ENCODE measurements at places on chromosomes 3 and 15. TPM values are rescaled to one million over a fixed set of nuclear protein-coding genes. Genes with fewer than 3 reads are reported as not detected.
A peak's percentile ranks its signal among the peaks of the same experiment; 100 is the strongest.

DNA sequence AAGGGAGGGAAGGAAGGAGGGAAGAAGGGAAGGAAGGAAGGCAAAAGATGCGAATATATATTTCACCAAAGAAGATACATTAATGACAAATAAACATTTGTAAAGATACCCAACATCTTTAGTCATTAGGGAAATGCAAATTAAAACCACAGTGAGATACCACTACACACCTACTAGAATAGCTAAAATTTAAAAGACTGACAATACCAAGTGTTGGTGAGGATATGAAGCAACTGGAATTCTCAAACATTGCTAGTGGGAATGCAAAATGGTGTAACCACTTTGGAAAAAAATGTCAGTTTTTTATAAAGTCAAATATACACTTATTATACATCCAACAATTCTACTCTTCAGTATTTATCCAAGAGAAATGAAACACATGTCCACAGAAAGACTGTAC is 4.3 kb upstream of the COLQ start:
- no peak for DNase-seq

DNA sequence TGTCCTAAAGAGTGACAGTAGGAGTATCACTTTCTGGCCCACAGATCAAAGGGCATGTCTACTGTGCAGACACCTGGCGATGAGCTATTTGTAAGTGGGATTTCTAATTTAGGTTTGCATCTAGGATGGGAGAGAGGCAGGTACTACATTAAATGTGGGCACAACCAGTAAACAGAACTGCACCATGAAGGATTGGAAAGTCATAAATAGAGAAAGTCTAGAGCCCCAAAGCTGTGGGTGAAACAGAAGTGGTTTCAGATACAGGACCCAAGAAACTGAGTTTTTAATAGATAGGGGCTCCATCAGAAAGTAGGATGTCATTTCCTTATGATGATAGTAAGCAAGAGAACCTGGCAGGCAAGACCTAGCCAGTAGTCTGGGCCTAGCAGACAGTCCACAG is 35.2 kb upstream of the SPPL2A start:
- no peak for DNase-seq

- DNase-seq = no peak
These were observed 403.2 kb downstream of the GRM7 start for GRCh38 chr3:7264196-7264526.

DNA sequence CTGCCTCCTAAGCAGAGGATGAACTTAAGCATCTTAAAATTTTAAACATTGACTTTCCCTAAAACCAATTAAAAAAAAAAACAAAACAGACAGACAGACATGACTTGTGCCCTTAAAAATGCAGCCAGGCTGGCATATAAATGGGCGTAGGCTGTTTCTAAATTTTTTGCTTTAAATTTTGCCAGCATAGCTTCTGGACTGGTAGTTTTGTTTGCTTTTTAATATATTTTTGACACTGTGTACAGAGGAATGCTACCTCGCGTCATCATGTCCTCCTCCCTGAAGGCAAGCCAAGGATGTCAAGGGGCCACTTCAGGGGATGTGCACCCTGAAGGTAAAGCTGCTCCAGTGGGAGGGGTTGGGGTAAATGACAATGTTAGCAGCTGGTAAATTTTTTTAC is 134.8 kb downstream of the PGPEP1L start:
- no peak for DNase-seq

GRCh38 chr15:74540161-74540760 is 759 bp upstream of the ARID3B start:
- peak; percentile 49 for DNase-seq

DNA sequence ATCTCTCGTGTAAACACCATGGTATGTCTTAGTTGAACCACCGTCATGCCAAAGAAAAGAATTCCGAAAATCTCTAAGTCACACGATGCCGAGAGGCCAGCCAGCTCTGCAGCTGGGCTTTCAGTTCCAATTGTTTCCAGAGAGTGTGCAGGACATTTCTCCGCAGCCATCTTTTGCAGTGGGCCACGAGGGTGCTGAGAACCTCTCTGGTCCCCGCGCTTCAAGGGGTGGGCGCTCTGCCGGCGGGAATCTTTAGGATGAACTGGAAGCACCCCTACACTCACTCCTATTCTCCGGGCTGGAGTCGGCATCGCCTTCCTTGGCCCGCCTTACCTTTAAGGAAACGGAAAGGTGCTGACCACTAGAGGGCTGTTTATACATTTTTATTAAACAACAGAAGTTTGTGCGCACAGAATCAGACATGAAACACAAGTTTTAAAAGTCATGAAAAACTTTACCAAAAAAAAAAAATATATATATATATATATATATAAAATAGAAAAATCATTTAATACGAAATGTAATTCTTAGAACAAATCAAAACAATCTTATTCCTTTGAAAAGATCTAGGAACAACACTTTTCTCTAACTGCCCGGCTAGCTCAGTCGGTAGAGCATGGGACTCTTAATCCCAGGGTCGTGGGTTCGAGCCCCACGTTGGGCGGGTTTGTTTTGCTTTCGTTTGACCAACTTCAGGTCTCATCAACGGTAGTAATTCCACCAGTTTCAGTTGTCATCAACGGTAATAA is 12.5 kb upstream of the MORF4L1 start:
- DNase-seq = peak; percentile 88

The BSN gene
- 0.12 TPM for total RNA-seq

Measured in activated CD8-positive, alpha-beta memory T cell treated with anti-CD3 and anti-CD28 coated beads, Interleukin-2, amount 10 ng/mL, durations not matched to agents 7 days and 5 days (primary cell).